ENCODE measurements at places on chromosomes 7 and 10. TPM values are rescaled to one million over a fixed set of nuclear protein-coding genes. Genes with fewer than 3 reads are reported as not detected.

EGFR gene
- total RNA-seq = 72.6 TPM

PRKAR2B gene
- 22.8 TPM for total RNA-seq

NPC1L1 gene
- 0.48 TPM for total RNA-seq

SKAP2 gene
- 2.6 TPM for total RNA-seq

PLCE1 gene
- total RNA-seq = 67.9 TPM

NCF1 gene
- not detected for total RNA-seq

SERPINE1 gene
- total RNA-seq = 4.5 TPM

C7orf57 gene
- total RNA-seq = not detected

C10orf143 gene
- total RNA-seq = not detected

HPS1 gene
- total RNA-seq = 111 TPM

DYNC1I1 gene
- 37.0 TPM for total RNA-seq

HTR7 gene
- total RNA-seq = not detected

RNF32 gene
- 3.0 TPM for total RNA-seq

ZNF804B gene
- not detected for total RNA-seq

MALRD1 gene
- 0.75 TPM for total RNA-seq

CALHM3 gene
- not detected for total RNA-seq

GOLGA7B gene
- total RNA-seq = 0.14 TPM

TEX47 gene
- total RNA-seq = not detected

CRYGN gene
- total RNA-seq = not detected

All from transverse colon (tissue), 4 donors.